Stimulated activated CD8-positive, alpha-beta memory T cell treated with anti-CD3 and anti-CD28 coated beads, Interleukin-7, amount 100 ng/mL, for 24 hours (primary cell): ENCODE measurements at places on chromosomes 16 and 17.

GRCh38 chr17:65444049-65444448 lies 117.4 kb downstream of the AXIN2 start:
- DNase-seq: no peak

- DNase-seq: no peak
Measured at GRCh38 chr16:21159281-21159951, 942 bp downstream of the LDAF1 start.

GRCh38 chr16:693766-694165 lies 3.6 kb upstream of the WDR24 start:
- no peak for DNase-seq

GRCh38 chr17:38920374-38921291 lies 4.8 kb upstream of the LASP1NB start:
- no peak for DNase-seq

DNA sequence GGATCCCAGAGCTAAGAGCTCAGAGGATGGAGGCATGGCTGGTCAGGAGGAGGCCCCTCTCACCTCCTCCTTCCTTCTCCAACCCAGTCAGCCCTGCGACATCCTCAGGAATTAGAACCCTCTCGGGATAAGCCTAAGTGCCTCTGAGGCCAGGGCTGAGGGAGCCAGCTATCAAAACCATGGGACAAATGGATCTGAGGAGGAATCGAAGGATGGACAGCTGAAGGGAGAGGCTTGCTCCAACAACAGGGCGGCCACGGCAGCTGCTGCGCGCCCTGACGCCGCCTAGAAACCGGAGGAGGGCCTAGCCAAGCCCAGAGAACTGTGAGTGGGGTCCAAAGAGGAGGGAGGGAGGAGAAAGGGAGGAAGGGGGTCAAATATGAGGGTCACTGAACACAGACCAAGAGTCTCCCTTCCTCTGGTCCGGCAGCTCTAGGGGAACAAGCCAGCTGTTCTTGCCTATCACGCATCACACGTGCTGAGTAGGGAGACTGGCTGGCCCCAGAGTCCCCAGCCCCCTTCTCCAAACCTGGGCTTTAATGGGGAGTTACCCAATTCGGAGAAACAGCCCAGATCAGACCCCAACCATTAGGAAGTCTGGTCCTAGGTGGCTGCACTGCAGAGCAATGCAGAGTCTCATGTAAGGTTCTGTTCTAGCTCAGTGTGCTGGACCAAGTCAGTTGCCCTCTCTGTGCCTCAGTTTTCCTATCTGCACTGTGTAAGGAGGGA lies 5.9 kb upstream of the HOXB13 start:
- no peak for DNase-seq

DNA sequence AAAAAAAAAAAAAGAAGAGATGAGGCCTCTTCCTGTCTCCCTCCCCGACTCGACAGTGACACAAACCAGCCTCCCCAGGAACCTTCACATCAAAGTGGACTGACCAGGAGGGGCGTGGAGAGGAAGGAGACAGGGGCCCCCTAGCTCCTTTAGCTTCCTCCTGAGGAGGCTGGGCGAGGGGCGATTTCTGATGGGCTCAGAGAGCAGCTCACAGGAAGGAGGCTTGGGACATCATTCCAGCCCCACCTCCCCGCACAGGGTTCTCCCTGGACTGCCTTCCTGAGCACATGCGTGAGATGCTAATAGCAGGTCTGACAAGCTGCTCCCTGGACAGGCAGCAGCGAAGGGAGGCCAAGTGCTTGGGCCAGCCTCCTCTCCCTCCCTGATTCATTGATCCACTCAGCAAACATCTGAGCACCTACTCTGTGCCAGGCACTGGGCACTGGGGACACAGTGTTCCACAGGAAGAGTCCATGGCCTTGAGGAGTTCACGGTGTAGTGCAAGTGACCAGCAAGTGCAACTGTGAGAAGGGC lies 14.4 kb upstream of the DOK4 start:
- no peak for DNase-seq

GRCh38 chr17:46148247-46148646 lies 45.0 kb downstream of the KANSL1 start:
- no peak for DNase-seq

DNA sequence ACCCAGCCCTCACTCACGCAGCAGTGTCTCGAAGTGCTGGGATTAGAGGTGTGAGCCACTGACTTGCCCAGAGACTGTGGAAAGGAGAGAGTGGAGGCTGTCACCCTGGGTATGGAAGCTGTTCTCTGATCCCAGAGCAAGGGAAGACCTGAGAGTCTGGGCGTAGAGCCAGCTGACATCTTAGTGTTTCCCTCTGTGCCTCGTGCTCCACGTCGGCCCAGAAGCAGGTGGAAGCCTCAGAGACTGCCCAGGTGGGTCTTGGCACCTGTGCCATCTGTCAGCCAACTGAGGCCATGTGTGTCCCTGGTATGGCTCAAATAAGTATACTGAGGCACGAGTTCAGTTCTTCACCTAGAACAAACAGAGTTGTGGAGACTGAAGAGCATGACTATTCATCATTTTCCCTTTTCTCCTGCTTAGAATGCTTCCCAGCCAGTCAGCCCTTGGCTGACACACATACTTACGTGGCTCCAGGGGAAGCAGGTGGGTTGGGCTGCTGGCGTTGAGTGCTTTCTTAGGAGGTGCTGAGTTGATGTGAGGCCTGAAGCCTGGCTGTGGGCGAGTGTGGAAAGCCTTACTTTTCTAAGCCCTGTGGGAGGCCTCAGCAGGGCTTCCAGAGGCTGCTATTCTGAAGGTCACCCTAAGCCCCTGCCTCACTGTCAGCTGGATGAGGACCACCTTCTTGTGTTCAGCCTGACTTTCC lies 8.1 kb downstream of the CTRL start:
- no peak for DNase-seq

DNA sequence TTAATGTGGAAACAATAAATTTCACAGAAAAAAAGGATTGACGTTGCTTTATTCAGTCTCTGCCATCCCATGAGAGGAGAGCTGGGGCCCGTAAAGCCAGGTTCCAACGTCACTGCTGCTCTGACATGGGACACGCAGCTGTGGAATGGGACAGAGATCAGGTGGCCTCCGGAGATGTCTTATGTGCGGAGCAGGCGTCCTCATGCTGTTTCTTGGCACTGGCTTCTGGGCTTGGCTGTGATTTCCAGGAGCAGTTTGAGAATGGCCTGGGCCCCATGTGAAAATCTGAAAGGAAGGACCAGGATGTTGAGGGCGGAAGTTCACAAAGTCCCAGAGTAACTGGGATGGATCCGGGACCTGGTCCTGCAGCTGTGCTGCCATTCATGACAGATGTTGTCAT lies 32.4 kb downstream of the NDEL1 start:
- DNase-seq: no peak

- DNase-seq: no peak
Measured at GRCh38 chr17:41284546-41284945, 9.0 kb downstream of the KRTAP9-7 start.

DNA sequence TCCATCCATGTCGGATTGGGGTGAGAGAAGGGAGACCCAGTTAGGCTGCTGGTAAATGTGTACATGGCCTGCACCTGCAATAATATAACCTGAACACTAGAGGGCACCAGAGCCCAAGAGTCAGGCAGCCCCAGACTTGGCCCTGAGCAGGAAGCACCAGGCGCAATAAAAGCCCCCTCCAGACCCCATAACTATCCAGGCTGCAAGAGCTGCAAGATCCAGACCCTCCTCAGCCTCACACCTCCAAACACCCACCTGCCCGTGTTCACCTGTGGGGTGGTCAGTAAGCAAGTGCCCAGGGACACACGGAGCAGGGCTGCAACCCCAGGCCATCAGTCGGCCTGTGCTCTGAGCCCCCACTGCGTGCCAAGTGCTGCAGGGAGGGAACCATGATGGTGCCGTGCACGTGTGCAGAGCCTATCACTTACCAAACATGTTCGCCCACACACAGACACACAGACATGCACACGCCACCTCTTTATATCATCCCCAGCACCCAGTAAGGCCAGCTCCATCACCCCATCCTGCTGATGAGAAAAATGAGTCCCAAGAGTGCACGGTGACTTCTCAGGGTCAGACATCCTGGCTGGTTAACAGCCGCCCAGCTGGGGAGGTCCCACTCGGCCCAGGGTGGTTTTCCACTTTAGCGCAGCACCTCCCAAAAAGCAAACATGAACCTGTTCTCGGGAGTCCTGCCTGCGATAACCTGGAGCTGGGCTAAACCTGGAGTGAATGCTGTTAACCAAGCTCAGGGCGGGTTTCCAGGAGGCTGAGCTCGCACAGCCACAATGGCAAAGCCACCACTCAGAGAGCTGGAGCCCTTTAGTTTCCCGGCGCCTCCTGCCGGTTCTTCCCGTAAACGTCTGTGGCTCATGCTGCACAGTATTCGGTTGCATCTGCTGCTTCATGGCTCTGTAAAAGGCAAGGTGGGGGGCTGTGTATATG lies 439.8 kb downstream of the SOX9 start:
- DNase-seq: peak; percentile 5

DNA sequence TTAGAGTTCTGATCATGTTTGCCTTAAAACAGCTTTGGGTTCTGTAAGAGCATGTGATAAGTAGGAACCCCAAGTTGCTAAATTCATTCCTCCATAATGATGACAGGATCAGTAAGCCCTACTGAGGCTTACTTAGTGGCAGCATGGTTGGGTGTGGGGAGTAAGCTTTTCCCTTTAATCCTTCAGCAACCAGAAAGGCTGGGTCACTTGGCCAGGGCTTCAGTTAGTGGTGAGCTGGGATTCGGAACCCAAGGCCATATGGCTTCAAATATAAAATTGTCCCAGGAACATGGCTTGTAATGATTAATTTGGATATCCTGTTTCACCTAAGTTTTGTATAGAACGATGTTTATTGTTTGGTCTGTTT lies 850 bp downstream of the GINS3 start:
- no peak for DNase-seq

DNA sequence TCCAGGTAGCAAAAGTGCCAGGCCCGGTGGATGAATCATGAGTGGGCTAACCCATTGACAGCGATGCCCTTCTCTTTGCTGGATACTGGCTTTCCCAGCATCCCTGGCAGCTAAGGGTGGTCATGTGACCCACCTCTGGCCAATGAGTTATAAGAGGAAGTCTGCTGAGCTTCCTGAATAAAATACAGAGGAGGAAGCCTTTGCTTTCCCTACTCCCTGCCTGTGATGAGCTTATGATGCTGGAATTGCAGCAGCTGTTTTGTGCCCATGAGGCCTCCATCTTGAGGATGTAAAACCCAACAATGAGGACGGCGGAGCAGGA lies 15.0 kb upstream of the ATP2A3 start:
- DNase-seq: no peak
